ENCODE measurements at places on chromosomes 12 and 14.

DNA sequence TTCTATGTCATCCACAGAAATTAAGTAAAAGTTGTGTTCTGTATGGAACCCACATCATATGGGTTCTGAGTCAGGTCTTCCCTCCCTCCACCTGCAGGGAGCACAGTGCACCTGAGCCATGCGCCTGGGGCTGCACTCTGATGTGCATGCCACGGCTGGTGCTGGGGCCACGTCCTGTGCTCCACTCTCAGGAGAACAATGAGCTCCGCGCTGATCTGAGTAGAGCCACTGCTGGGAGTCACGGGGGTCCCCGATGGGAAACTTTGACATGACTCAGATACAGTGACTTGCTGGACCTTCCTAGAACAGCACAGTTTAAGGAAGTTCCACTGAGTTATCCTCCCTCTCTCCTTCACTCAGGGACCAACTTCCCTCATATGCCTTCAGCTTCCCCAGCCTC, 683.4 kb downstream of the TMEM121 start:
- peak; percentile 72 for DNase-seq

- no peak for DNase-seq
Measured at GRCh38 chr12:131100031-131100674, 146.4 kb downstream of the ADGRD1 start.

DNA sequence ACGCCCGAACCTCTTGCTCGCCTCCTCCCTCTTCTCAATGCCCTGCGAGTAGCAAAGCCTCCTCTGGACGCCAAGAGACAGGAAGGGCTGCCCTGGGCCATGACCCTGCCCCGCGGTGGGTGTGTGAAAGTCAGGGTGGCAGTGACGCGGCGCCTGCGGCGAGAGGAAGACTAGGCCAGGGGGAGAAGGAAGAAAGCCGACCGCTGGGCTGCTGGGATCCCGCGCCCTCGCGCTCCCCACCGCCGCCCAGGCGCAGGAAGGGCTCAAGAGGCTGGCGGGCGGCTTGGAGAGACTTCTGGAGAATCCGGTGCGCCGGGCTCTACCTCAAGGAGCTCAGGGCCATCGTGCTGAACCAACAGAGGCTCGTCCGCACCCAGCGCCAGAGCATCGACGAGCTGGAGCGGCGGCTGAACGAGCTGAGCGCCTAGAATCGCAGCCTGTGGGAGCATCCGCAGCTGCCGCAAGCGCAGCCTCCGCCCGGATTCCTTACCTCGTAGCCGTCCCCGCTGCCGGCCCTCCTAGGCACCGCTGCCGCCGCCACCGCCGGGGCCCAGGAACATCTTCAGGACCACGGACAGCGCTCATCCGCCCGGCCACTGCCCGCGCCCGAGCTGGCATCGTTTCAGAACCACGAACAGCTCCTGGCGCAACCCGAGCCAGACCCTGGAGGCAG, 105.0 kb upstream of the PRB2 start:
- peak; percentile 76 for DNase-seq

DNA sequence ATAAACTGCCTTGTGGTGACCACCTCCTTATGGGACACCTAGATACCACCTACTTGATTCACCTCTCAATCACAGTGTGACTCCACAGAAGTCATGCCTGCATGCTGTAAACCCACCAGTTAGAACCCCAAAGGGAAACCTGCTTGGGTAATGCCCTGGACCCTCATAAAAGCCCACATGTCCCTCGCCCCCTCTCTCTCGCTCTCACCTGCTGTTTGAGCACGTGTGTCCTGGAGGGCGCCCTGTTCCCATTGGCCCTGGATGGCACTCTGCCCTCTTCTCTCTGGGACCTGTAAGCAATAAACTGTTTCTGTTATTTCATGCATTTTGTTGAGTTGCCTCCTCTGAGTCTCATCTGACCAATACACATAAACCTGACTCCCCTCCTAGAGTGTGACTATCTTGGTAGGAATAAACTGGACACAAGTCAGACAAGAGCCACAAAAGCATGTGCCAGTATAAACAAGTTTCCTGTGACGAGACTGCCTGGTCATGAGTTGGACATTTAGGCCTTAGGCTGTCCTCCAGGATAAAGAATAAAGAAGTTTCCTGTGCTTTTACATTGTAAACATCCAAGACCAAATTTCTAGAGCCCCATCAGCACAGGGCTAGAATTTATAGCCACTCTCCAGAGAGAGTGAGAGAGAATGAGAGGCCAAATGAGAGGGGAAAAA, 8.6 kb downstream of the IFI27L2 start:
- no peak for DNase-seq

- DNase-seq: no peak
Measured at GRCh38 chr12:123891011-123891410, 81.6 kb downstream of the CCDC92 start.

DNA sequence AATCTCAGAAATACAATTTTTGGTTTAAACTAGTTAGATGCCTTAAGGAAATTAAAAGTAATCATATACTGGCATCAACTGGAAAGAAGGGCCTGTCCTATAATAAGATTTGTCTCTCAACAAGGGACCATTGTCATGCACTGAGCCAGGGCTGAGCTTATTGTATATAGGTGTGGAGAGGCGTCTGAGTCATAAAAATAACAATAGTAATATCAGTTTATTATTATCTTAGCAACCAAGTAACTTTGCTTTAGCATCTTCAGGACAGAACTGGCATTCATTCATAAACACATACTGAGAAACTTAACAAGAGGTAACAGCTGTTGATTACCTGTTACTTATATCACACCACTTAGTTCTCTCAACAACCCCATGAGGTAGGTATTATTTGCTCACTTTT, 7.1 kb downstream of the KRT75 start:
- DNase-seq: no peak

All from stimulated activated naive CD4-positive, alpha-beta T cell (primary cell).